ENCODE measurements at places on chromosomes 3 and 15.
A peak's percentile ranks its signal among the peaks of the same experiment; 100 is the strongest.

GRCh38 chr15:60656041-60656440, 177.1 kb upstream of the ICE2 start:
- DNase-seq: no peak

- DNase-seq: no peak
Measured at GRCh38 chr3:51391566-51392354, 675 bp downstream of the RBM15B start.

- DNase-seq: peak; percentile 45
Measured at GRCh38 chr15:25345943-25346342, 92.9 kb downstream of the UBE3A start.

GRCh38 chr3:33278163-33278562, 921 bp downstream of the FBXL2 start:
- DNase-seq: no peak

- DNase-seq: no peak
Measured at GRCh38 chr3:53161450-53161819, 426 bp downstream of the PRKCD start.

DNA sequence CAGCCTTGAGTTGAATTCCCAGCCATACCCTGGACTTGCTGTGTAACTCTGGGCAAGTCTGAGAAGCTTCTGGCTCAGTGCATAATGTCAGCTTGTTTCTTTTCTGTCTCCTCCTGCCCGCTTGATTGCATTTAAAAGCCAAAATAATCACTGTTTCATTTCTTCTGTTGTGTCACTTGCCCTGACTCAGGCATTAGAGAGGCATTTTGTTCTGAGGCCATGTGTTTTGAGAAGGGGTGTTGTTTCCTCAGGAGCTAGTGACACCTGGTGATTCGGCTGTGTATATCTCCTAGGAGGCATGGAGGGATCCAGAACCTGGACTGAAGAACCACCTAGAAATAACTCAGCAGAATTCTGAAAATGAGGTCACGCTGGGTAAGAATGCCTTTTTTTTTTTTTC, 16.0 kb downstream of the WDR73 start:
- no peak for DNase-seq

DNA sequence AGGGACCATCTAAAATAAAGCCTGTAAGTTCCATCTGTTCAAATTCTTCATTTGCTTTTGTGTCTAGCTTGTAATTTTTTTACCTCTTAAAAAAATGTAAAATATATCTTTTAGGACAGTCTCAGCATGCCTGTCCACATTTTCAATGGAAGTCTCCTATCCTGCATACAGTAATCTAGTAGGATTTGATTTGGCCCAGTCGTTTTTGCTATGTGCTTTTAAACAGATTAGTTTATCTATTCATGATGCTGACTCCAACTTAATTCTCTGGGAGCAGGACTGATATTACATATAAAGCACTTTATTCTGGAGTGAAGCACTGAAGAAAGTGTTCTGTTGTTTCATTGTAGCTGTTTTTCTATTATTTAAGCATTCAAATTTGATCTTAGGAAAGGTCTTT, 38.9 kb upstream of the CFAP20DC start:
- DNase-seq: no peak

- peak; percentile 93 for DNase-seq
Measured at GRCh38 chr3:159765030-159765859, 223.4 kb upstream of the IL12A start.

- no peak for DNase-seq
Measured at GRCh38 chr15:97479957-97480356, 480.5 kb upstream of the ARRDC4 start.

DNA sequence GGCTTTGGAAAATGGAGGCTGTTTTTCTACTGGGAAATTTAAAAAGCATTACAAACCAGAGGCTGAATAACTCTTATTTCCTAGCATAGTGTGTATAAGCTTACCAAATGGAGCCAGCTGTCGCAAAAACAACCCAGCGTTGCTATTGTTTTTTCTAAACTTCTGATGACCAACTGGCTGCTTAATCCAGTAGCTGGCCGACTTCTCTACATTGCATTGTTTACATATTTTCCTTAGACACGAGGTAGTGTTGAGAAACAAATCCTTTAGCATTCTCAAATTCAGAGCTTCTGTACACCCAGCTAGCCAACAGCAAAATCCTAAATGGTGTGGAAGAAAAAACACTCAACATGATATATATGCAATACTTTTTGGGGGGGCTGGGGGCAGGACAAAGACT, 161.0 kb upstream of the ADAMTS9 start:
- DNase-seq: no peak

- DNase-seq: no peak
Measured at GRCh38 chr3:184148076-184148475, 7.1 kb upstream of the DVL3 start.

DNA sequence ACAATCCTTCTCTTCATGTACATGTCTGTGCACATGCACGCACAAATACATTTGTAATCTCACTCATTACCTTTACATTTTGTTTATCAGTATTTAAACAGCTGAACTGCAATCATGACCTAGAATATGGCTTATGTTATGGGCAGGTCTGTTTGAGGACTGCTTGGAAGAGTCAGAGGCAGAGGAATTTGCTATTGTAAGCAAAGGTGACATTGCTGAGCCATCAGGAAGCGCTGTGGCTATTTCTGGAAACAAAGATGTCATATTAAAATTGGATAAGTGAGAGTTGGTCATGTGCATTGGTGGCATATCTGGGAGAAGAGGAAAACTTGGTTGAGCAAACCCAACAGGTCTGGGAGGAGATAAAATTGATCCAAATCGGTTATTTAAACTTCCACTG, 41.6 kb downstream of the USF3 start:
- no peak for DNase-seq

DNA sequence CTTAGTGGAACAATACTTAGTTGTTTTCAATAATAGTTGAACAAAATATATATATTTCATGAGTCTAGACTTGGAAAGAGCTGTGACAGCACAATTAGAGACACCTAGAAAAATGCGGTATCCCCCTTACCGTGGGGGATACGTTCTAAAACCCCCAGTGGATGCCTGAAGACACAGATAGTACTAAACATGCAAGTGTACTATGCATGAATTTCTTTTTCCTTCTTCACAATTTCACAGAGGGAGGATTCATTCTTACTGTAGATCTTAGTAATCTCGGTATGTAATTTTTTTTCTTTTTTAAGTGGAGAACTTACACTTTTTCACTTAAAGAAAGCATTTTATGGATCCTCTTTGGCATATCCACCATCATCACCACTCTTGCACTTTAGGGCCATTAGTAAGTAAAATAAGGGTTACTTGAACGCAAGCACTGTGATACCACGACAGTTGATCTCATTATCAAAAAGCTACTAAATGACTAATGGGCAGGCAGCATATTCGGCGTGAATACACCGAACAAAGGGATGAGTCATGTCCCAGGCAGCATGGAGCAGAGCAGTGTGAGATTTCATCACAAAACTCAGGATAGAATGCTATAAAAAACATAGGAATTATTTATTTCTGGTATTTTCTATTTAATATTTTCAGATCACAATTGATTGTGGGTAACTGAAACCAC, 72.3 kb upstream of the ZNF280D start:
- DNase-seq: no peak

DNA sequence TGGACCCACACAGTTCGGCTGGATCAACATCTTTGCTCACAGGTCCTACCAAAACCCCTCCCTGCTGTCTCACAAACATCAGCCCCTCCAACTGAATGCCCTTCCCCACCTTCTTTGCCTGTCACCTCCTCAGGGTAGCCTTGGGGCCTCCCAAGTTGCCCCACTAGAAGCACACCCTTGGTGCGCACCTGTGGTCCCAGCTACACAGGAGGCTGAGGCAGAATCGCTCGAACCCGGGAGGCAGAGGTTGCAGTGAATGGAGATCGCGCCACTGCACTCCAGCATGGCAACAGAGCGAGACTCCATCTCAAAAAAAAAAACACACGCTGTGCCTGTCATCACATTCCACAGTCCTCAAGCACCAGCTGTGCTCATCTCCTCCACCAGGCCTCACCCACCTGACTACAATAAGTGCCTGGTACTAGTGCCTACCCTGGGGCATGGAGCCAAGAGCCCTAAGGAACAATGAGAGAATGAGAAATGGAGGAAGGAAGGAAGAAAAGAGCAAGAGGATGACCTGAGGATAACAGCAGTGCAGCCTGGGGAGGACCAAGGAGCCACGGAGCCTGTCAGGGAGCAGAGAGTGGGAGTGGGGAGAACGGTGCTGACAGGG, 26.0 kb downstream of the RPN1 start:
- DNase-seq: no peak

- no peak for DNase-seq
Measured at GRCh38 chr3:143209715-143210059, 90.1 kb downstream of the CHST2 start.

DNA sequence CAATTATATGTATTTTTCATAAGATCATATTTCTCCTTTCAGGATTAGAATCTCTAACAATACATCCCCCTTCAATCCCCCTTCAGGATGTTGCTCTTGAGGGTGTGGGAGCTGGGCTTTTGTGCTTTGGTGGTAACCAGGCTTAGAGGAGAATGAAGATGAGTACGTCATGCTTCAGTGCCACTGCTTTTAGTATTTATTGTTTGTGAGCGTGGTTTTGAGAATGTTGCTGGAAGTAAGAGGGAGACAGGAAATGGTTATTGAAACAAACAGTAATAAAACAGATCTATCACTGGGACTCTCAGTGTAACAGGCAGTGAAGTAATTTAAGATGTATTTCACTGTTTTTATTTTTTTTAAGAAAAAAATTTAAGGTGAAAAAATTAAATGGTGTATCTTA, 35.3 kb downstream of the GBE1 start:
- DNase-seq: no peak

GRCh38 chr15:40367686-40368611, 9.9 kb downstream of the DISP2 start:
- DNase-seq: peak; percentile 83
